NCI-H446 treated with DMSO at 0.1 percent for 48 hours (cell line): ENCODE measurements at places on chromosomes 1 and 21.

DNA sequence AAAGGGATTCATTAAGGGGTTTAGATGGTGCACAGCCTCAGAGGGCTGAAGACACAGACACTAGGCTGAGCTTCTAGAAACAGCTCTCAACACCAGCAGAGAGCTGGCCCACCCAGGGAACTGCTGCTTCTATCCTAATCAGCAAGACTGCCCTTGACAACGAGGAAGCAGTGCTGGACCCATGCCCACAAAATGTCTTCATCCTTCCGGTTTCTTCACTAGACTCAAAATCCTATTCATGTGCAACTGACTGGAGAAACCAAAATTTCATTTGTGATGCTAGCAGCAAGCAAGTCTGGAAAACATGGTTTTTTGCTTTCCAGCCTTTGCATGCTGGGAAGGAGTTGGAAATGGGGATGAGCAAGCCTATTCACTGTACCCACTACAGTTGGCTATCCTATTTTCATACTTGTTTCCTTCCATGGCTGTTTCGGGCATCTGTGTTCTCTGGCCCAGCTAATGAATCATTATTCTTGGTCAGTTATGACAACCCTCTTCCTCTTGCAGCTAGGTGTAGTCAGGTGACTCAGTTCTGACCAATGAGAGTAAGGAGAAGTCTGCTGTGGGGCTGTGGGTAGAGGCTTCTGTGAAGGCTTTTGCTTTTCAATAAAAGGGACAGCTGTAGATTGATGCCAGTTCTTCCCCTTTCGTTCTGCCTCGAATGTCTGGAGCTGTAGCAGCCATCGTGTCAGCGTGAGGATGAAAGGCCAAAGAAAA lies 14.6 kb upstream of the TMEM61 start:
- peak; percentile 6 for DNase-seq

DNA sequence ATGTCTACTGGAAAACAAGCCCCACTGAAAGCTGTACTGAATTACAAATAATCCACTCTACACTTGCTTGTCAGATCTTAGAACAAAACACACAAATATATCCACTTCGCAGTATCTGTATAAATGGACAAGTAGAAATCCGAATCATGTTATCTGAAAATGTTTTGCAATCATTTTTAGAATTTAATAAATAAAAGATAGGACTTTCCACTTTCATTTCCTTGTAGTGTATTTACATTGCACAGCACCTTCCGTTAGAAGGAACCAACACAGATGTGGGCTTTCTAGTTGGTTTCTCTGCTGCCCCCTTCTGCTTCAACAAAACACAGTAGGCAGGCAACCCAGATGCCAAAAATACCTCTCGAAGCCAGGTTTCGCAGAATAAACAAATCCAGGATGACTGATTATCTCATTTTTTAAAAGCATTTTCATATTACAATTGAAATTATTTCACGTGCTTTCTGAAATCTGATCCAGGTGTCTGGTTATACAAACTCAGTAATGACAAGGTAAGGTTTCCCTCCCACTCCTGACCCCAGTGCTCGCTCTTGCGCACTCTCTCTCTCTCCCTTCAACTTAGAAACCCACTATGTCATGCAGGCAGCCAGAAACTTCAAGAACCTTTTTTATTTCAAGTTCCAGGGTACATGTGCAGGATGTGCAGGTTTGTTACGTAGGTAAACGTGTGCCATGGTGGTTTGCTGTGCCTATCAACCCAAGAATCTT lies 389.9 kb downstream of the SMYD3 start:
- DNase-seq, result no peak

GRCh38 chr1:960363-961131 lies at the start of gene KLHL17:
Gene KLHL17, plus strand, starts transcription at chr1:960584. Its CDS starts 110 bp downstream, at chr1:960694.
- DNase-seq, result peak; percentile 23

DNA sequence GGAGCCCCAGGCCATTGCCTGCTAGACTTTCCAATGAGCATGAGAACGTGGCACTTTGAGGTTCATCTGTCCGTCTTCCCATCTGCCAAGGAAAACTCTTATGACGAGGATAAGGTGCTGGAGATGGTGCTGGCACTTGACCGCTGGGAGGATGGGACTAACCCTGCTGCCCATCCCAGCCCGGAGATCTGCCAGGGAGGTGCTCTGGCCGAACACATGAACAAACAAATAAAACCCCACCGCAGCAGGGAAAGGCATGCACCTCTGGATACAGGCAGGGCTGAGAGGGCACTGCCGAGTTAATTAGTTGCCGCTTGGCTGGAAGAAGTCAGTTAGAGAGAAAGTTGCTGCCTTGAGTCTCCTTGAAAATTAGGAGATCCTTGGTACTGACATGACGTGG lies 308.4 kb downstream of the AJAP1 start:
- no peak for DNase-seq

DNA sequence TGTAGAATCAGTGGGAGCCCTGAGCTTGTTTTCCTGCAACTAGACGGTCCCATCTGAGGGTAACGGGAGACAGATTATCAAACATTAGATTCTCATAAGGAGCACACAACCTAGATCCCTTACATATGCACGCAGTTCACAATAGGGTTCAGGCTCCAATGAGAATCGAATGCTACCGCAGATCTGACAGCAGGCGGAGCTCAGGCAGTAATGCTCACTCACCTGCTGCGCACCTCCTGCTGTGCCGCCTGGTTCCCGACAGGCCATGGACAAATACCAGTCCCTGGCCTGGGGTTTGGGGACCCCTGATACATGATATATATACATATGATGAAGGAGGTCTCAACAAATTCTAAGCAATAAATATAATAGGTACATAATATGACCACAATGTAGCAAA lies 19.7 kb upstream of the SMIM12 start:
- no peak for DNase-seq

- no peak for DNase-seq
Observed at GRCh38 chr1:22935433-22935832, 37.2 kb downstream of the LACTBL1 start.

DNA sequence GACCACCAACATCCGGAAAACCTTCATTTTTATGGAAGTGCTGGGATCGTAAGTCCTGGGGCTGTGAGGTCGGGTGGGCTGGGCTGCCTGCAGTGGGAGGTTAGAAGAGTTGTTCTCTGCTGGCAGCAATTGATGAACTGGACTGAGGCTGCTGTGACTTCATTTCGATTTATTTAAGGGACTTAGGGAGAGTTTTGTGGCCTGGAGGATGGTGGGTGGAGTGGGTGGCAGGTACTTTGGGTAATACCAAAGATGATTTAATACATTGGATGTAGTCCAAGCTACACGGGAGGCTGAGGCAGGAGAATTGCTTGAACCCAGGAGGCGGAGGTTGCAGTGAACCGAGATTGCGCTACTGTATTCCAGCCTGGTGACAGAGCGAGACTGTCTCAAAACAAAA lies 11.5 kb downstream of the CAMK1G start:
- DNase-seq, result no peak

DNA sequence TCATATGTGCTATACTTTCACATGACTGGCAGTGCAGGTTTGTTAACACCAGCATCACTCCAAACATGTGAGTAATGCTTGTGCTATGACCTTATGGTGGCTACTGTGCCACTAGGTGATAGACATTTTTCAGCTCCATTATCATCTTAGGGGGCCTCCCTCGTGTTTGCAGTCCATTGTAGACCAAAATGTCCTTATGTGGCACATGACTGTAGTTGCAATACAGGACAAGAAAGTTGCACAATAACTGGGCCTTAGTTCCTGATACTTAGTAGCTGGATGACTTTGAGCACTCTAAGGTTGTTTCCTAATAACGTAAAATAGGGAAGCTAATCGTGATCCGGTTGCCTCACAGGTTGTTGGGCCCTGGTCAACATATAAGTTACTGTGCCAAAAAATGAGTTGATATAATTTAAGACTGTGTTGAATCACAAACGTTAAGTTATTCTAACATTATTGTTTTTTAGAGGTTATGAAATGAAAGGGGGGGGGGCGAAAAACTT lies 511 bp upstream of the SNX27 start:
- no peak for DNase-seq

DNA sequence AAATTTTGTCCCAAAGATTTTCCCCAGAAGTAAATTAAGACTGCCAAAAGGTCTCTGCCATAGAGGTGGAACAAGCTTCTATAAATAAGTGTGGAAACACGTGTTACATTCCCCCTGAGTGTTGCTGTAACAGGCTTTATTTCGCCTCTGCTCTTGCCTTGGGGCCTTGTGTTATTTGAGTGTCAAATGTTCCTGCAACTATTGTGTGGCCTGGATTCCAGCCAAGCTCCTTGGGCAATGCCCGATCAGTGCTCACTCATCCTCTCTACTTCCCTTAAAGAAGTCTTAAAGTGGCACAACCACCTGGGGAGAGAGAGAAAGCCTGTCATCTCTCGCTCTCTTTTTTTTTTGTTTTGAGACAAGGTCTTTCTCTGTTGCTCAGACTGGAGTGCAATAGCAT lies 156.7 kb downstream of the NR5A2 start:
- no peak for DNase-seq

DNA sequence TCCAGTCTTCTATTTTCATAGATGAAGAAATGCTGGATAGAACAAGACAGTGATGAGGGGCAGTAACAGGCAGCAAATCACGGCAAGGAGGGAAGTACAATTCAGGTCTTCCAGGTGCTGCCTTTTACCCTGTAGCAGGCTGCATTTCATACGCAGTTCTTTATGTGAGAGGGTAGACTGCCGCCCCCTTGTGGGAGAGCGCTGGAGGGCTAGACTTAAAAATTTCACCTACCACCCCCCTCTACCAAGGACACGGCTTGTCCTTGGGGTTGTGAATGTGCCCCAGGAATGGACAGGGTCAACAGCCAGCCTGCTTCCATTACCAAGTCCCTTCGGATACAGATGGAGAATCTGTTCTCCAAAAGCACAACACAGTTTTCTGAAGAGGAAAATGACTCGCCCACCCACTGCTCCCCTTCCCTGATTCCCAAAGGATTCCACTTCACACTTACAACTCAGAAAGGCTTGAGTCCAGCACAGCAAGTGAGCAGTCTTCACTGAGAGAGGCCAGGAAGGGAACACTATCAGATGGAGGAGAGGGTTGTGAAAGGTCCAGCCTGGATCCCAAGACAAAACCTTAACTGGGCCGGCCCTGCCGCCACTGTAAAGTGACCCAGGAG lies 7.4 kb downstream of the WDR77 start:
- no peak for DNase-seq

GRCh38 chr1:159942632-159943277 lies 2.7 kb downstream of the IGSF9 start:
- no peak for DNase-seq

GRCh38 chr1:8598060-8598724 lies 219.2 kb downstream of the RERE start:
- no peak for DNase-seq

- no peak for DNase-seq
Observed at GRCh38 chr21:42539931-42540343, 26.3 kb downstream of the SLC37A1 start.

DNA sequence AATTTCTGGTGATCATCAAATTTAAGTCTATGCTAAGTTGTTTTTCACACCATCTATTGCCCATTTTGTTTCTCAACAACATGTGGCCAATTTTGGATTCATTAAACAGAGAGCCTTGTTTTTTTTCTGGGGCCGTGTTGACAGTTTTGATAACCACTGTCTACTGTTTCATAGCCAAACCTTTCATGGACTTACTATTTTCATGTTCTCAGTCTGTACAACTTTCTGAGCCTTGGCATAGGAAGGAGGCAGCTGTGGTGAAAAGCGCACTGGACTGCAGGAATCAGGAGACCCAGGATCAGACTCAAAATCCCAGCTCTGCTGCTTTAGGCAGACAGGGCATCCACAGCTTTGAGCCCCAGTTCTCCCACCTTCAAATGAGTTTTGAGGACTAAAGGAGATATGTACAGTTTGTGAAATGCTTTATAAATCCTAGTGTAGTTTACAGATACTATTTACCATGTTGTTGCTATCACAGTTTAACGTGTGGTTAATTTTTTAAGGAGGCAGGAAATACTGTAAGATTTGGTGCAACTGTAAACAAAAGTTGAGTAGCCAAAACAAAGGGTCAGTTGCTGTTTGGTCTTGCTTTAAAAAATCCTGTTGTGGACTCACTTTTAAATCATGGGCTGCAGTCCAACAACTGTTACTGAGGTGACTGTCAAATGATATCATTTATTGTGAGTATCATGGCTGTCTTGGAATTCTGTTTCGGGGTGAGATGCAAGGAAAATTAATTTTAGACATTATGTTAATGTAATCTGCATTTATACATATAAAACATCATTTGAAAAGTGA lies 2.9 kb downstream of the MACO1 start:
- DNase-seq, result peak; percentile 9

- DNase-seq, result no peak
Observed at GRCh38 chr1:97038410-97038809, 316.8 kb downstream of the PTBP2 start.

- DNase-seq, result no peak
Observed at GRCh38 chr1:81296601-81297000, 504.1 kb upstream of the ADGRL2 start.

- DNase-seq, result no peak
Observed at GRCh38 chr1:17204546-17205440, at the start of gene PADI1. Gene PADI1, plus strand, starts transcription at chr1:17205128. Its CDS starts 90 bp downstream, at chr1:17205218.

- no peak for DNase-seq
Observed at GRCh38 chr1:37085393-37085792, 51.1 kb upstream of the GRIK3 start.

DNA sequence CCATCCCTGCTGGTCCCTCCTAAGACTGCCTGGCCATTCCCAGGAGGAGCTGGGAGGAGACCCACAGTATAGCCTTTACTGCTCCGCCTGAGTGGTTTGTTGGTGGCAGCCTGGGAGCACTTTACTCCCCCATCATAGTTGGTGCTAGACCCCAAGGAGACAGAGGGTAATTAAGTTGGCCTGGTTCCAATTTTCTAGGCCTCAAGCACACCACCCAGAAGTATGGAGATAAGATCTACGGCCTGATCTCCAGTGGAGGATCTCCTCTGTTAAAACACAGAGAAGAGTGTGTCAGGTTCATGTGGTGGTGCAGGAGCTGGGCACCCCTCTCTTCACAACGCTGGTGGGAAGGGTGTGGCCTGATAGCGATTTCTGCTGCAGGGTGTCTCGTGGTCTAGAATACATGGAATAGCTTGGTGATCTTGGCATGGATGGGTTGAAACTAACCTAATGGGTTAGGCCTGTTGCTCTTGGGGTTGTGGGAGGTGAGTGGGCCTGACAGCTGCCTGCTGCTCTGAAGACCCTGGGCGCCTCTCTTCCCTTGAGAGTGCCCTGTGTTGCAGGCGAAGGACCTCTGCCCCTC lies 68.5 kb downstream of the FASLG start:
- DNase-seq, result no peak

- DNase-seq, result no peak
Observed at GRCh38 chr1:27111626-27112573, 43.0 kb downstream of the SLC9A1 start.

GRCh38 chr1:68706639-68707317 lies 209.9 kb upstream of the DEPDC1 start:
- DNase-seq, result no peak

GRCh38 chr1:69377507-69377906 lies 190.2 kb upstream of the LRRC7 start:
- no peak for DNase-seq

- DNase-seq, result no peak
Observed at GRCh38 chr1:108708691-108709660, 3.7 kb upstream of the FNDC7 start.
